Neuronal stem cell (in vitro differentiated cells): ENCODE measurements at places on chromosomes 7 and 10.
A peak's percentile ranks its signal among the peaks of the same experiment; 100 is the strongest.

- DNase-seq = no peak
Observed at GRCh38 chr7:115940460-115941060, 90.0 kb downstream of the TFEC start.

DNA sequence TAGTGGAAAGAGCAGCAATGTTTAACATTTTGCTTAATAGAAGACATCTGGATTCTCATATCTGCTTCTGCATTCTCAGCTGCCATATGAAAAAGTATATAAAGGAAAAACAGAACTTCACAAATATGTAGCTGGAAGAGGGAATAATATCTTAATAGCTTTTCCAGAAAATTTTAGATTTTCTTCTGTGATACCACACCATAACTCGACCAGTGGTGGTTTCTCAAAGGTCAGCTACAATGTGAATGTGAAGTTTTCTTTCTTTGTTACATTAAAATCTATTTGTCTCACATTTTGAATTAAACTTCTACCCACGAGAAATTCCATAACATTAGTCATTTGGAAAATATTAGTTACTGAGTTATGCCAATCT, 339.8 kb downstream of the PARD3 start:
- DNase-seq = no peak

DNA sequence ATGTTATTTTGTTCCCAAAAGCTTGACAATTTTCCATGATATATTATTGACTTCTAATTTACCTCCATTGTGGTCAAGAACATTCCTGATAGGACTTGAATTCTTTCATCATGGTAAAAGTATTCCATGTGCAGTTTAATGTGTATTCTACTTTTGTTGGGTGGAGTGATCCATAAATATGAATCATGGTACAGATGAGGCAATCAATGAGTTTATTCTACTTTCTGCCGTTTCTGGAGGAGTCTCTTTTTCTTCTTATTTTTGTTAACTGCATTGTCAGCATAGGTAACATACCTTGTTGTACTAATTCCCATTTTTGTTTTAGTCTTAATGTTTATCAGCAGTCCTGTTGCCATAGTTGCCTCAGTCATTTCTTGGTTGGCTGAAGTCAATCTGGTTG, 69.6 kb downstream of the SHOC2 start:
- DNase-seq = no peak

DNA sequence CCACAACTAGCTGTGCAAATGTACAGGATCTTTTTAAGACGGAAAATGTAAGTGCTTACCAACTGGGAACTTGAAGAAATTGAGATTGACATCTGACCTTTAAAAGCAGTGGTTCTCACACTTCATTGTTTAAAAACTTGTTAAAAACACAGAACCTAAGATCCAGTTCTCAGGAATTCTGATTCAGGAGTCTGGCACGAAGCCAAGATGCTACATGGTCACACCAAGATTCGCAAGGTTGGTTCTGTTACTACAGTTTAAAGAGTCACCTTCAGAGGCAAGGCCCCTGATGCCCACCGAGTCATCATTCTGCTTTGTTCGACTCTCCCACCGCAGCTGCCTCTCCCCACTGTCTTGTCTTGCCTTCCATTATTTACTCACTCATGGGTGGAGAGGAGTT, 113.3 kb downstream of the GLI3 start:
- DNase-seq = no peak

DNA sequence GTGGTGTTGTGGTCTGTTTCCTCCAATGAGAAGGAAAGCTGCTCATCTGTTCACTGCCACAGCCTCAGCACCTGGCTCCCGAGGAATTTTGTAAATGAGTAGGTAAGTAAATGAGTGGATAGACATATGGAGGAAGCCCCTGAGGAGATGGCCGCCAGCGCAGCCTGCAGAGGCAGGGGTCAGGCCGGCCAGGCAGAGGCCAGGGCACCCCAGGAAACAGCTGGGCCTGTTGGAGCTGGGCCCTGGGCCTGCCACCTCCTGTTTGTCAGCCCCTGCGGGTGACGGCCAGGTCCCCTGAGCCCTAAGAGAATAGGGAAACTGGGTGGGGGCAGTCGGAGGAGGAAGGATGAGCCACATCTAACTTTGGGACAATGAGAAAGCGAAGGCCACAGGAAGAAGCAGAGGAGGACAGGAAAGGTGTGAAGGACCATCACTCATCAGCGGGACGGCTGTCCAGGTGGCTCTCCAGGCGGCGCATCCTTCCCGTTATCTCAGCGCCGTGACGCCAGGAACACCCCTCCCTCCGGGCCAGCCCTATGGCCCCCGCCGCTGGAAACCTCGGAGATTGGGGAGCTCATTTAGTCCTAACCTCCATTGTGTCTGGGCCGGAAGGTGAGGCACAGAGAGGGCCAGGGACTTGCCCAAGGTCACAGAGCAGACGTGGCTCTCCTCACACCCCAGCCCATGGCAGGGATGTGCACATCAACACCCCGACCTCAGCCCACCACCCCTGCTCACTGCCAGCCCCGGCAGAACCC, 142.3 kb upstream of the UNC5B start:
- no peak for DNase-seq

DNA sequence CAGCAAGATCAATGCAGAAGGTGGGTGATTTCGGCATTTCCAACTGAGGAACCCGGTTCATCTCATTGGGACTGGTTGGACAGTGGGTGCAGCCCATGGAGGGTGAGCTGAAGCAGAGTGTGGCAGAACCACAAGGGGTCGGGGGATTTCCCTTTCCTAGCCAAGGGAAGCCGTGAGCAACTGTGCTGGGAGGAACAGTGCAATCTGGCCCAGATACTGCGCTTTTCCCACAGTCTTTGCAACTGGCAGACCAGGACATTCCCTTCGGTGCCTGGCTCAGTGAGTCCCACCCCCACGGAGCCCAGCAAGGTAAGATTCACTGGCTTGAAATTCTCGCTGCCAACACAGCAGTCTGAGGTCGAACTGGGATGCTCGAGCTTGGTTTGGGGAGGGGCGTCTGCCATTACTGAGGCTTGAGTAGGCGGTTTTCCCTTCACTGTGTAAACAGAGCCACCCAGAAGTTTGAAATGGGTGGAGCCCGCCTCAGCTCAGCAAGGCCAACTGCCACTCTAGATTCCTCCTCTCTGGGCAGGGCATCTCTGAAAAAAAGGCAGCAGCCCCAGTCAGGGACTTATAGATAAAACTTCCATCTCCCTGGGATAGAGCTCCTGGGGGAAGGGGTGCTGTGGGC, 58.6 kb upstream of the SLC26A5 start:
- DNase-seq = no peak

DNA sequence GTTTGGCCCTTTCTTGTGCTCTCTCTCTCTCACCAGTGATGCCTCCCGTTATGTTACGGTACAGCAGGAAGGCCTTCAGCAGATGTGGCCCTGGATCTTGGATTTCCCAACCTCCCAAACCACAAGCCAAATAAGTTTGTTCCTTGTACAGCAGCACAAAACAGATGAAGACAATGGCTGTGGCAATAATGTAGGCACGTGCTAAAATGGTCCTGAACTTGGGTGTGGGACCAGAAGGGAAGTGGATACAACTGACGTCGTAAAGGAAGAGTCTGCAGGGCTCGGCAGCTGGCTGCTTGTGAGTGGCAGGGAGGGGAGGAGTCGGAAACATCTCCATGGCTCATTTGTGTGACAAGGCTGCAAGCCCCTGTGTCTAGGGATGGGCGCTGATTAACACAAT, 26.8 kb downstream of the PROSER2 start:
- no peak for DNase-seq

GRCh38 chr10:20632696-20633095, 264.4 kb downstream of the NEBL start:
- DNase-seq = no peak

- DNase-seq = no peak
Observed at GRCh38 chr10:28769091-28769604, 91.8 kb downstream of the BAMBI start.

DNA sequence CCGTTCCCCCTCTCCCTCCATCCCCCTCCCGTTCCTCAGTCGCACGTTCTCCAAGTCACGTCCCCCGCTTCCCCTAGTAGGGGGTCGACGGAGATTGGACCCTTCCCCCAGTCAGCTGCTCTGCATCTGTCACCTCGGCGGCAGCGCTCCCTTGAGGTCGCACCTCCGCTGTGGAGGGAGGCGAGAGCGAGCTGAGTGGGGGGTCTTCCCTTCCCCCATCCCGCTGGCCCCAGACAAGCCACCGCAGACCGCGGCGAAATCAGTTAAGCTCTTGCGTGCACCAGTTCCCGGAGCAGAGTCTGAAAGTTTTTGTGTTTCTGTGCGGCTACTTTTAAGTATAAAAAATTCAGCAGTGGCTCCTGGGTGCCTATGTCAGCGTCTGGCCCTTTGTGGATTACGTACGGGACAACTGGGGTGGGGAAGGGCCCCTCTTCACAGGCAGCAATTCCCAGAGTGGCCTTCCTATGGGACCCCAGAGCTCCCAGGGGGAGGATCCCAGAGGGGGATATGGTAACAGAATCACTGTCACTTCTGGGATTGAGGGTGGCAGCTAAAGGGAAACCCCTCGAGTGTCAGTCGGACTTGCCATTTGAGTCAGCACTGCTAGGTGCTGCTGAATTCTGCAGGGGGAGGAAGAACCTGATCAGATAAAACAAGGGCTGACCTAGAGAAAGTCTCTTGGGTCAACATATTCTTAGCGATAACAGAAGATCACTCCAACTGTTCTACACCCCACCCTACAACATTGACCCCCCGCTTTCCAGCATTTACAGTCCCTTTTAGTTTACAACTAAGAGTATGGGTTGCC, 12.5 kb upstream of the DDIT4 start:
- DNase-seq = no peak

GRCh38 chr7:136050462-136050847, 73.3 kb upstream of the MTPN start:
- no peak for DNase-seq

DNA sequence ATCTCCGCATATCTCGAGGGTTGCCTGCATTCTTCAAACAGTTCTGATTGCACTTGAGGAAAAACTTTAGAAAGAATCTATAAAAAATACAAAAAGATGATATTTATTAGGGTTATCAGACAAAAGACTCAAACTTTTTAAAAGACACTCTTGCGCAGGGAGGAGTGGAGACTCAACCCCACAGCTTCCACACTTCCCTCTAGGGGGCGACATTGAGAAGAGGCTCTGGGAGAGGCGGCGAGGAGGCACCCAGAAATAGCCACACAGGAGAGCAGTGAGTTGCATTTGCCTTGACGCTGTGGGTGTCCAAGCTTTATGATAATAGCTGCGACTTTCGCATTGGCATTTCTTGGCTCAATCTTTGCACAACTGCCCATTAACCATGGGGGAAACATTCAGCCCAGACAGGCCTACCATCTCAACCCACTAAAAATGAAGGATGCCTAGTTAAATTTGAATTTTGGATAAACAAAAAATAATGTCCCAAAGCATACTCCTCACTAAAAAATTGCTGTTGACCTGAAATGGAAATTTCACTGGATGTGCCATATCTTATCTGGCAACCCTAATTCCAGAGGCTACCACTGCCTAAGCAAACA, 86.2 kb downstream of the EBF3 start:
- no peak for DNase-seq

- no peak for DNase-seq
Observed at GRCh38 chr7:51307651-51308210, 8.9 kb downstream of the COBL start.

DNA sequence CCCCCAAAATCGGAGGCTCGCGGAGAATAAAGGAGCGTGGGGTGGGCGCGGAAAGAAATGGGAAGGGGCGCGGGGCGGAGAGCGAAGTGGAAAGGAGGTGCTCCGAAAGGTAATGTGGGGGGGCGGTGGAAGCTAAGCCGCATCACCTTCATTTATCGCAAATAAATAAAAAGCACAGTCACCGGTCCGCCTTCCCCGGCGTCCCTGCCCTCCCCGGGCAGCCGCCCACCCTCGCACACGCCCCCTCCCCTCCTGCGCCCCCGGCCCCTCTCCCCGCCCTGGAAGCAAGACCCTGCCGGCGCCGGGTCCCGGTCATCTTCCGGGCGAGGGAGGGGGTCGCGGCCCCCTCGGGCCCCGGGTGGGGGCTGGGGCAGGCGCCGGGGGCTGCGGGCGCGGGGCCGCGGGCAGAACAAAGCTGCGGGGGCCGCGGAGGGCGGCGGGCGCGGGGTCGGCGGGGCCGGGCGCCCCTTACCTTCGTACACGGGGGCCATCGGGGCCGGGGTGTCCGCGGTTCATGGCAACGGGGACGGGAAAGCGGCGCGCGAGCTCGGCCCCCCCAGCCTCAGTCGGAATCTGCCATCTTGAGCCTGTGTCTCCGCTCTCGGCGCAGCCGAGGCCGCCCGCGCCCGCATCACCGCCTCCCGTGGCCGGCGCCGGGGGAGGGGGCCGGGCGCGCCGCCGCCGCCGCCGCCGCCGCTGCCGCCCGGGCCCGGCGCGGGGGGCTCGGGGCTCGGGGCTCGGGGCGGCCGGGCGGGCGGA, 486 bp downstream of the HIPK2 start:
- DNase-seq = peak; percentile 39

GRCh38 chr7:67589183-67589582, 592.5 kb downstream of the TYW1 start:
- DNase-seq = no peak

- DNase-seq = no peak
Observed at GRCh38 chr7:149369497-149369896, 91.4 kb downstream of the ZNF777 start.

DNA sequence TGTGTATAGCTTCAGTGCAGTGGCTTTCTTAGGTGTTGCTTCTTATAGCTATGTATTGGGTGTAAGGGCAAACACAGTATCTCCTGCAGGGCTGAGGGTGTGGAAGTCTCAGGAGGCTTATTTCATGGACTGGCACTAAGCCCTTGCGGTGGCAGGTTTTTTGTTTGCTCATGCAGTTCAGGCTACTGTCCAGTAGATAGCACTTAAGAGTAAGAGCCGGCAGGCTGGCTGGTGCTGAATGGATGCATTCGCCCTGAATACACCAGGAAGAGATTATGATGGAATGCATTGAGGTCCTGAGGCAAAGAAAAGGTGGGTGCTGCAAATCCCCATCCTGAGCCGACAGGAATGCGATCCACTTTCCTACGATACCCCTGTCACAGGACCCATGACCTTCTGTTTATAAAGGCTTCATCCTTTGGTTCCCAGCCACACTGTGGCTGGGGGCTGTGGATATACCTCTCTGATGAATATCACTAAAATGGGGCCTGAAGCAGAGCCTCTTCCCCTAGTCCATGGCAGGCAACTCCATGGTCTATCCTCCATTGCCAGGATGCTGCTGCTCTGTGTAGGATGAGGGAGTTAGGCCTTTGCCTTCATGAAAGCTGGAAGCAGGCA, 44.9 kb downstream of the ANXA8 start:
- peak; percentile 21 for DNase-seq

DNA sequence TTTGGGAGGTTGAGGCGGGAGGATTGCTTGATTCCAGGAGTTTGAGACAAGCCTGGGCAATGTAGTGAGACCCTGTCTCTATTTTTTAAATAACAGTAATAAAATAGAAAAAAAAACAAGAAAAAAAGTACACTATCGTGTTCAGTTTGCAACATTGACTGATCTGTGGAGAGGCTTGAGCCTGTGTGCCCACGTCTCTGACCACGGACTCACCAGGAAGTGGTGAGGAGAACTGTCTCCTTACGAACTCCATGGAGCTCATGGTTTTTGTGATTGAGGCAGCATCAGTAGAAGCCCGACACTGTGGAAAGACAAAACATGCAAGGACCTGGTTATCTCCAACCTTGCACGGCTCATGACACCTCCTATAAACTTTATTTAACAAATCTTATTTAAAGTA, 23.9 kb upstream of the DNAJB6 start:
- no peak for DNase-seq
